ENCODE measurements at places on chromosomes 3 and 15. TPM values are rescaled to one million over a fixed set of nuclear protein-coding genes. Genes with fewer than 3 reads are reported as not detected.

The ITIH4 gene
- 5.8 TPM for total RNA-seq

- no peak for DNase-seq
These were observed 29.5 kb downstream of the NANOGP8 start for GRCh38 chr15:35055416-35056105.

The DNAJC19 gene
- 39.8 TPM for total RNA-seq

The ABI3BP gene
- total RNA-seq = 17.4 TPM

The WDR76 gene
- total RNA-seq = 4.2 TPM

The GOLGA8H gene
- 0.16 TPM for total RNA-seq

The B3GALNT1 gene
- 14.6 TPM for total RNA-seq

DNA sequence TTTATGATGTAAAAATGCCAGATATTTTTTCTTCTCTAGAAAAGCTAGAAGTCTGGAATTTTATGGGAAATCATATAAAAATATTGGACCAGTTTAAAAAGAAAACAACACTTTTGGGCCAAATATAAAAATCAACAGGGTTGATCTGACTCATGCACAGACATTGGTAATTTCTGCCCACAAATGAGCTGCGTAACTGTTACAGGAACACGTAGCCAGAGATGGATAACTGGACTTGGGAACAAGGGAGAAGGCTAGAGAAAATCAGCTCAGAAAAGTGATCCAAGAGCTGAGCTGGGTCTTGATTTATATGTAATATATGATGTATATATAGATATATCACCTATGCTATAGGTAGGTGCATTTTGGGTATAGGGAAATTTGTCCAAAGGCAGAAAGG, 36.8 kb upstream of the NAALADL2 start:
- DNase-seq = no peak

- DNase-seq = no peak
These were observed 16.1 kb upstream of the RARRES1 start for GRCh38 chr3:158748237-158748828.

GRCh38 chr3:195072916-195073564, 197.9 kb downstream of the XXYLT1 start:
- peak; percentile 40 for DNase-seq

The CHRNA7 gene
- total RNA-seq = not detected

Measured in breast epithelium (tissue), 4 donors.